NCI-H446 treated with DMSO at 0.1 percent for 48 hours (cell line): ENCODE measurements at places on chromosomes 3 and 15.

- no peak for DNase-seq
Measured at GRCh38 chr3:112653881-112654300, 12.9 kb upstream of the CCDC80 start.

- DNase-seq, result no peak
Measured at GRCh38 chr3:33096093-33096868, 665 bp downstream of the GLB1 start.

DNA sequence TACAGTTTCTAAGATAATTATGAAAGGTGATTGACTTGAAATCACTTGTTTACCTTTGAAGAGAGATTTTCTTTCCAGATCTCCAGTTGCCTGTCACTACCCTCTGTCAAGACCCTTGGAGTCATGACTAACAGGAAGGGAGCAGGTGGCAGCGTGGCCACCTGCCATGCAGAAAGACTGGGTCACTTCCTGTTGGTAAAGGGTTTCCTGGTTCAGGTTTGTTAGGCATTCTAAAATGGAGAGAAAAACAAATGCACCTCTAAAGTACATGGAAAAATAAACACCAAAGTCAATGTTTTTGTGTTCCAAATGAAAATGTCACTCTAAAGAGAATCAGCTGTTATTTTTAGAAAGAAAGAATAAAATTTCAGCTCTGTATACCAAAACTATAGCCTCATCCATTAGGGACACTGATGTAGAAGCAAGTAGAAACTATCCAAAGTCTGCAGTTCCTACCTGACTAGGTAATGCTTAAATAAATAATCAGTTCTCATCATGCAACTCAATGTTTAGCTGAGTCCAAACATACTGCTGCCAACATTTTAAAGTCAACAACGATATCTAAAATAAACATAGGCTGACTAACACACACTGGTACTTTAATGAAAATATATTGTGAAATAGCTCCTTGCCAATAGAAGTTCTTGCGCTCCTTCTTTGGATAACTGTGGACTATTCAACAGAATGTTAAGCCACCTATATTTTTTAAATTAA lies 23.9 kb upstream of the TM4SF1 start:
- no peak for DNase-seq

DNA sequence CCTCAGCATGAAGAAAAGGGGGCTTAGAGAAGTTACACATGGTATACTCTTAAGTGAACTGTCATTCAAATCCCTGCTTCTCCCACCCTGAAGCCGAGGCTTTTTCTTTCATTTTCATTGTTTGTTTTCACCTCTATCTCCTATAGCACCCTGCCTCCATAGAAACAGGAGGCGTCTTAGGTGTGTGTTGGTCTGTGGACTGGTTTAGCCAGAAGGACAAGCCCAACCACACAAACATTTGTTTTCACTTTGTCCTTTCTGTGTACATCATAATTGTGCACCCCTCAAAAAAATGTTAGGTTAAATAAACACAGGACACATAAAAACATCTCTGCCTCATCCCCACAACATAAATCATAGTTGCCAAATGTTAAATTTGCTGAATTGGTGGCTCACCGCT lies 73.3 kb upstream of the UBE2E2 start:
- no peak for DNase-seq

GRCh38 chr15:35888815-35889214 lies 342.9 kb upstream of the DPH6 start:
- no peak for DNase-seq

GRCh38 chr15:92806763-92807162 lies 93.4 kb upstream of the CHD2 start:
- DNase-seq, result no peak

GRCh38 chr3:21795921-21796320 lies 44.9 kb upstream of the ZNF385D start:
- peak; percentile 37 for DNase-seq

DNA sequence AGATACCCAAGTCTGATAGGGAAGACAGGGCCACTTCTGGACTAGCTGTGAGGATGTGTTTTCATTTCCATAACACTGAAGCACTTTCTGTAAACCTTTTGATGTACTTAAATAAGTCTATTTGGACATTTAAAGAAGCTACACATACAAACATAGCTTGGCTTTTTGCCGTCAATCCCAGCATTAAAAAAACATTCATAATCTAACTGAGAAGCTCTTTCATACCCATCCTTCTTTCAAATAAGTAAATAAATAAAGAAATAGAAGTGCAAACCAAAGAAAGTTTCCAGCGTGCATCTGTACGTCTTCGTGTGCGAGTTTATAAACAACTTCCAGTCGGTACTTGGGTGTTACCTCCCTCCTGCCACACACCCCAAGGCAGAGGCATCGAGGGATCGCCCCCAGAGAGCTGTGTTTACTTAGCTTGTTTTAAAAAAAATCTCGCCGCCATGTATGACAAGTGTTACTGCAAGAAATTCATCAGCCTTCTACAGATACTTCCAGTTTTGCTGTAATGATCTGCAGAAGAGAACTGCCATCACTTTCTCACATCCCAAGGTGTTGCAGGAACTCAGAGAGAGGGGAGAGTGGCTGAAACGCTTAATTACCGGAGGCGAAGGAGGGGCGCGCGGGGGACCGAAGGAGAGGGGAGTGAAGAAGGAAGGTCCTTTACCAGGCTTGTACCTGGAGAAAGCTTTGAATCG lies 9.0 kb upstream of the MEIS2 start:
- DNase-seq, result no peak

GRCh38 chr15:99554880-99555488 lies 10.8 kb upstream of the MEF2A start:
- no peak for DNase-seq

DNA sequence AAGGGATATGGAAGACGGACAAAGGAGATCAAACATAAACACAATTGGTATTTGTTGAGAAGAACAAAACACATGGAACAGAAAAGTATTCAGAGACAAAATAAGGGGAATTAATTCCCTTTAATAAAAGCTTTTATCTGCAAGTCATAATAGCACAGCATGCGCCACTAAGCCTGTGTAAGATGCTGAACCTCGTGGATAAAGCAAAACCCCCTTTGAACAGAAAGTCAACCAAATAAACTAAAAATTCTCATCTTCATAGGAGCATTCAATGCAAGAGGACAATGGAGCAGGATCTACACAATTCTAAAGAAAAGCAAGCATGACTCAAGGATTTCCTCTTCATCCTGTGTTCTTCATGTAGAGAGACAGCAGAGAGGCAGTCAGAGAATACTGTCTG lies 274.3 kb upstream of the GOLGA6L4 start:
- no peak for DNase-seq

GRCh38 chr15:45205192-45205591 lies 17.4 kb upstream of the SHF start:
- peak; percentile 27 for DNase-seq

DNA sequence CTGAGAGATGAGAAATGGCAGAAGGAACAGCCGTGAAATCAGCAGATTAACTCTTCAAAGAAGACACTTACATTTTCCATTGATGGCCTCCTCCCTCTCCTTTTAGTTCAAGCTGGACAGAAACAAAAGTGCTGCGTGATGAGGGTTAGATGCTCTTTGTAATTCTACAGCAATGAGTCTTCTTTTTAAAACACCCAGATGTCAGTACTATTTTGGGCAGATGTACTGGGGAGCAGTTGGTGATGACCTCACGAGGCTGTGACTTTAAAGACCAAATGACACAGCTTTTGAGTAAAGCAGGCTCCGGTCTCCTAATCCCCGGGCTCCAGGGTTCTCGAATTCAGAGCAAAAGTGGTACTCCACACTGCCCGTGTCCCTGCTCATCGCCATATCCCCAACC lies 198.2 kb downstream of the SLCO3A1 start:
- DNase-seq, result no peak

DNA sequence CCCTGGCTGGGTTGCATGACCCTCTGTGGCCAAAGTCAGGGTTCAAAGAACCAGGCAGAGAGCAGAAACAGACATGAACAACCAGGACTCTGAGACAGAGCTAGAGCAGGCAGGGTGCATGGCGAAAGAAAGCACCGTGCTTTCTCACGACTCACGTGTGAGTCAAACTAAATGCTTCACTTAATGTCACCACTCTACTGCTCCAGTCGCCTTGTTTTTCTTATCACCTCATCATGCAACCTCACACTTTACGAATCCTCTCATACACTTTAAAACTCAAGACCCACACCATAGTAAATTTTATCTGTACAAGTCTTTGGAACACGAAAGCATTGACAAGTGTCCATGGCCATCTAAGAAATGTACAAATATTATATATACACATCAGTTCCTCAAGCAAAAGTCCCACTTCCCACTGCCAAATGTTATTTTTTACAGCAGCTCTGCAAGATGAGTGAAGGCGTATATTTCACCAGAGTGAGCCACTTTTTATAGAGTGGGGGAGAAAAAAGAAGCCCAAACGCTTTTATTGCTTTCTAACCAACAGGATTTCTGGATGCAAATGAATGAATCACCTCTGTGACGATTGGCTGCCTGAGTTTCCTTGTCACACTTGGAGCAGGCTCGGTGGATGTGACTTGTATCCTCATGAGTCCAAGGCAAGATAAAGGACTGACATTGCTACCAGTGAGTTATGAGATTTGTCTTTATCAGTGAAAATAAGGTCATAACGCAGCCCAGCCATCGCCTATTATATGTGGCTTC lies 16.0 kb upstream of the MEGF11 start:
- peak; percentile 11 for DNase-seq

DNA sequence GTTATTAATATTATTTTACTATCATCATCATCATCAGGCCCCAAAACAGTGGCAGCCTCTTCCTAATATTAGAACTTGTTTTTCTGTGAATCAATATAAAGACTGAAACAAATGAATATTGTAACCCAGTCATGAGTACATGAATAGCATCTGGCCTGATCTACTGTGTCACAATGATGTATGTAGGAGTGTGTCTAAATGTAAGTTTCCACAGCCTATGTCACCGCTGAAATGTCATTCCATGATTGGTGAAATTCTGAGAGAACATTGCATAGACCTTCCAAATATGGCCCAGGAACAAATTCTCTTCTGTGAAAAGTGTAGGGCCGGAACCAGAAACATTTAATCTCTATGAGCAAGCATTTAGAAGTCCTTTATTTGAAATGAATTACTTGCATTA lies 20.6 kb upstream of the C3orf49 start:
- no peak for DNase-seq

- no peak for DNase-seq
Measured at GRCh38 chr3:186483611-186484340, 60.4 kb downstream of the CRYGS start.

DNA sequence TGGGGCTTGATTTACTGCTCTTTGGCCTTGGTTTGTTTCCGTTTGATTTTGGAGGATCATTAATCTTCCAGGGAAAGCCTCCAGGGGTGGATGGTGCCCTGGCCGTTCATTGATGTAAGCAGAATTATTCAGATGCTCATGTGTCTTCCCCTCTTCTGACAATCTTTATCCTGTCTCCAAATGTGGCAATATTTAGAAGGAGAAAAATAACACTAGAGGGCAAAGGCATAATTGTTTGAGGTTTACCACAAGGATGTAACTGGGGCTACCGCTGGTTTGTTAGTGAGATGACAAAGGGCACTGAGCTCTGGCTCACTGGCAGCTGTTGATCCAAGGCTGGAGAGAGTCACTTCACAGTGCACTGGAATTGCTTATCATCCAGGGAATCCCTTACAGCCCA lies 18.2 kb upstream of the PLCL2 start:
- DNase-seq, result no peak

DNA sequence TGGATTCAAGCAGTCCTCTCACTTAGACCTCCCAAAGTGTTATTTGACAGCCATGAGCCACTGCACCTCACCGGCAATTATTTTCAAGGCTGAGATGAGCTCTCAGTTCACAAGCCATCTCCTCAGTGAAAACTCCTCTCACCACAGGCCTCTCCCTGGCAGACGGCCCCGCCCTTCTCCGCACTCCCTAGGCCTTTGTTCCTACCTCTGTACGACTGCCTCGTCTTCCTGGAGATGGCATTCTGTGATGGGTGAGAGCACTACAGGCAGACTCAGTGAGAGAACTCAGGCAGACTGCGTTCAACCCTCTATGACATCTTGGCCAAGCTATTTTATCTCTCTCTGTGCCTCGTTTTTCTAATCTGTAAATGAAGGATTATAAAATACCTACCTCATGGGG lies 67.0 kb upstream of the TPM1 start:
- no peak for DNase-seq

DNA sequence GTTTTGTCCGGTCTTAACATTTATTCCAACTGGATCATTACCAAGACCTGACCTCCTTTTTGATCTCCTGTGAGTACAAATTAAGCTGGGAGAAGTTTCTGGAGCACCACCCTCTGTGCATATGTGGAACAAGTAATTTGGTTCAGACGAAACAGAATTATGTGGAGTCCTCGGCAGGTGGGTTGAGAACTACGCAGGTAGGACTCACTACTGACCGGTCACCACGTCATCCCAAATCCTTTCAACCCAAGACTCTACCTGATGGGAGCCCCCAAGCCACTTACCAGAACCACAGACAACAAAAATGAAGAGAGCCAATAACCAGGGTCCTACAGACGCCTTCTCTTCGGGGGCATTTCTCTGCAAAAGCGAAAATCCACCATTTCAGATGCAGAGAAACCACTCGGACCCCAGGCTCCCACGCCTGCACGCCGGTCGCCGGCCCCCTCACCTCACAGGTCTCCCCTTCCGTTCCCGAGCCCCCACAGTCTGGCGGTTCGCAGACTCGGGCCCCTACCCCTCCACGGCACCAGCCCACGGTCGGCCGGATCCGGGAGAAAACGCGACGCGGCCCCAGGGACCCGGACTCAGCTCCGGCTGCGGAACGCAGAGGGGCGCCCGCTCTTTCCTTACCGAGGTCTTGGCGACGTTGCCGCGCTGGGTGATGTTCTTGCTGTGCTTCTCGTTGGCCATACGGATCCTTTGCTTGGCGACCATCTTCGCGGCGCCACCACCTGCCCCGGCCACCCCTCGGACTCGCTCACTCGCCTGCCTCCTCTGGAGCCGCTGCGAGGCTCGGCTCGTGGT lies 674 bp downstream of the SERP1 start:
- no peak for DNase-seq

DNA sequence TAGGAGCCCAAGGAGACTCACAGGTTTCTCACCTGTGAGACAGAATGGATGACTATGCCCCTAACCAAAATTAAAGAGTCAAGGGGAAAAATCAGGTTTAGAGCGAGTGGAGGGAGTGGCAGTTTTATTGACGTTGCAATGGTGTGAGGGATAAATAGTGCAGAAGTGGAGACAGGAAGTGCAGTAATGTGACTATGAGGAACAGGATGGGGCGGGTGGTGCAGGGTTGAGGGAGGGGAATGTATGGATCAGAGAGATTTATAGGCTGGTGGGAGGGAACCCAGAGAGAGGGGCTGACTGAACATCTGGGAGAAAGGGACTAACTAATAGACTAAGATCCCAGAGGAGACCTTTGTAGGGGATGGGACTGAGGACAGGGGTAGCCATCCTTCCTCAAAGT lies 26.5 kb downstream of the EIF2AK4 start:
- no peak for DNase-seq

GRCh38 chr3:69892706-69893105 lies 106.8 kb upstream of the SAMMSON start:
- DNase-seq, result no peak

DNA sequence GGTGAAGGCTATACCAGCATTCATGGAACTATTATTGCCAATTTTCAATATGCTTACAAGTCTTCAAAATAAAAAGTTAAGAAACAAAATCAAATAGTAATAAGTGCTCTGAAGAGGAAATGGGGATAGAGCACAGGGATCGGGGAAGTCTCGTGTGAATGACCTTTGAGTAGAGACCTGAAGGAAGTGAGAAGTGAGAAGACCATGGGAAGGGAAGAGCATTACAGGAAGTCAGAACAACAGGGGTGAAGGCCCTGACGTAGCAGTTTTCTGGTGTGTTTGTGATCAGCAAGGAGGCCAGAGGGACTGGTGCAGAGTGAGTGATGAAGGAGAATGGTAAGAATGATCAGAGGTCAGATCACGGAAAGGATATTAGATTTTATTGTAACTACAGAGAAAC lies 48.1 kb downstream of the STAC start:
- DNase-seq, result no peak

- DNase-seq, result no peak
Measured at GRCh38 chr3:30473374-30474051, 132.9 kb upstream of the TGFBR2 start.
